ENCODE measurements at places on chromosomes 2 and 18.

- no peak for DNase-seq
Observed at GRCh38 chr2:9205963-9206948, at the start of gene ASAP2. Gene ASAP2 (plus strand): TSS chr2:9206812. CDS start chr2:9207105, 293 bp downstream.

DNA sequence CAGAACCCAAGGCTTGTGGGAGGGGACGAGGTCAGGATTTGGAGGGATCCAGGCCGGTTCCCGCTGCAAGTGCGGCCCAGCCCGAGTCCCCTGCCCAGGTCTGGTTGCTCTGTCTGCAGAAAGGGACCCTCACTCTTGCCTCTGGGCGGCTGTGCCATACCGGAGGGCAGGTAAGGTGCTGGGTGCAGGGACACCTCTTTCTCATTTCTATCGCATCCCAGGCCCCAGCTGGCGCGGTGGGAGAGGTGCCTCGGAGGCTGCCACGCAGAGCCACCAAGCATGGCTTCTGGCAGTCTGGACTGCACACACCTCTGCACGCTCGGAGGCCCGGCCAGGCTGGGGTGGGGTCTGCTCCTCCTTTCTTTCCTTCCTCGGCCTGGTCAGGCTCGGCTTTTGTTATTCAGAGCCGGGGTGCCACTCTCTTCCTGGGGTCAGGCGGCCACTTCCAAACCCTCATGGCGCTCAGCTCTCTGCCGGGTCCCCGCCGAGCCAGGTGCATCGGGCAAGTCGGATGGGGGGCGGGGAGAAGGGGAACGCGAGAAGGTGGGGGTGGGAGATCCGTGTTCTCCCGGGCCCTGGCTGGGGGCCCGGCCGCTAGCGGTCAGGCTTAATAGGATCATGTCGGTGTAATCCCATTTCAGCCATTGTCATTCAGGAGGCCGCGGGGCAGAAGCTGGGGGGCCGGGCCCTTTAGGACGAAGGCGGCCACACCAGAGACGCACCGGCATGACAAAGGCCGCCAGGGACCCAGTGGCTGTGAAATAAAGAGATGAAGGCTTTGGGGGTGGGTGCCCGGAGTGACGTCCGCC lies 9.0 kb downstream of the GBX2 start:
- no peak for DNase-seq

DNA sequence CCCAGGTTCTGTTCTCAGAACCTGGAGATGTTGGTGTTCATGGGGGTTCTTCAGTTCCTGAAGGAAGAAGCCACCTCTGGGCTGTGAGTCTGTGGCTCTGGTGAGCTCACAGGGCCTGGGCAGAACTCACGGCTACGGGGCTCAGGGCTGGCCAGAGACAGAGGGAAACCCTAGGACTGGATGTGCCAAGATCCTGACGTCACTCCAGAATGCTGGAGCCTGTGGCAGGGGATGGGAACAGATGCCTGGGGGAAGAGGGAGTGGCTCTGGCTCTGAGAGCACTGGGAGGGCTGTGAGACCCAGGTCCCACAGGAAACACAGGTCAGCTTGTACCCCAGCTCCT lies at the start of gene OTOF:
TSS of gene OTOF (minus strand) at position 214 of the 343 bp plus-strand sequence.
- DNase-seq = no peak

GRCh38 chr18:52163478-52163877 lies 176.5 kb upstream of the DCC start:
- DNase-seq = no peak

DNA sequence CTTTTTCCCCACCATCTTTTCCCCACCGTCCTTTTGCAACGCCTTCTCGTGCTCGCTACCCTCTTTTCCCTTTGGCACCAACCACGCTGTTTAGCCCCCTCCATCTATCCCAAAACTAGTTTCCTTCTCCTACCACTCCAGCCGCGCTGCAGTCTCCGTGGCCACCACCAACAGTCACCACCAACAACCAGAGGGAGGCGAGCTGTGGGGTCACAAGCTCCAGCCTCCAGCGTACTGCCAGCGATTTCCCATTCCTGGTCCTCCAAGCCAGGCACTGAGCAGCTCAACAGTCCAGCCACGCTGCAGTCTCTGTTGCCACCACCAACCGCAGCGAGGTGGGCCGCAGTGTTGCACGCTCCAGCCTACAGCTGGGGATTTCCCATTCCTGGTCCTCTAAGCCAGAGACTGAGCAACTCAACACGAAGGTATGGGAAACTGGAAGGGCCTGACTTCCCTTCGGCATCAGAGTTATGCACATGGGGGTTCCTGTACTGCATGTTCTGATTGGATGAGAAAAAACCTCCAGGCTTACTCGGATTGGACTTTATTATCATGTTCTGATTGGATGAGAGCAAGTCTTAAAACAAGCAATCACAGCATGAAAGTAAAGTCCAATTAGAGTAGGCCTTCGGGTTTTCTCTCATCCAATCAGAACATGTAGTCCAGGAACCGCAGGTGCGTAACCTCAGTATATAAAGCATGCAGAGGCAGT lies 42.3 kb upstream of the IMP4 start:
- DNase-seq = no peak

GRCh38 chr2:127096718-127097470 lies 10.1 kb downstream of the BIN1 start:
- no peak for DNase-seq

DNA sequence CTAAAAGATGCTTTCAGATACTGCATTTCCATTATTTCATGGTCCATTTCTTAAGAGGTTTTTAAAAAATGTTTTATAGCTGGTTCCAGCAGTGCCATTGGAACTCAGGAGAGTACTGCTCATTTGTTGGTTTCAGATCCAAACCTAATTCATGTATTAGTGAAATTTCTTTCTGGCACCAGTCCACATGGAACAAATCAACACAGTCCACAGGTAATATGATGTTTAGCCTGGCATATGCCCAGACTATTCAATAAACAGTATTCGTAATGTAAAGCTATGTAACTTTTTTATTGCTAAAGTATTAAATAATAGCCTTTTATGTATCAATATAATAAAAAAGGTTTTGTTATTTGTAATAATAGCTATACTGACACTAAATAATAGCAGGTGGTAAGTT lies 134.5 kb downstream of the BIRC6 start:
- no peak for DNase-seq

DNA sequence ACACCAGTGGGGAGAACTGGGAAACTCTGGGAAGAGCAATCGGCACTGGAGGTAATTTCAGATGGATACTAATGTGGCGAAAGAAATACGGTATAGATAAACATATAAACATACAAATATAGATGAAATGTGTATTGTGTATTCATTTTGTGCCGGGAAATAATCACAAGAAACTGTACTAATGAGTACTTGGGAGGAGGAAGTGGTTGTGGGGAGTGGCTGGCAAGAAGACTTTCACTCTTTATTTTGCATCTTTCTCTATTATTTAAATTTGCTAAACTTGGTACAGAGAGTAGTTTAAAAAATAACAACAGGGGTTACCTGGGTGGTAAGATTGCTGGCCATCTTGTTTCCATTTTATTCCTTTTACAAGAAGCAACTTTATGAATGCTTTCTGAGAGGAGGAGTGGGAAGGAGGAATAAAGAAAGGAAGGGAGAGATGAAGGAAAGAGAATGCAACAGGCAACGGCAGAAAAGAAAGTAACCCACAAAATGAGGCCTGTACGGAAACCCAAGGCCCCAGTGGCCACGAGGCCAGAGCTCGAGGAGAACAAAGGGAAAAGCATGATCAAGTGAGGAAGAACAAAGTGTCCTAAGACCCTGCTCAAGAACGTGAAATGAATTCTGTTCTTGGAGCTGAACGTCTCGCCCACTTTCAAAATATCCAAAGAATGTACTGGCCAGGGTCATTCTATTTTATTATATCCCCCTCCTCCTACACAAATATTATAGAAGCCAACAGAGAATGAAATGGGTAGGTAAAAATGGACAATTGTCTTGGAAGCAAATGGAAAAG lies 45.2 kb downstream of the FAM178B start:
- no peak for DNase-seq

Data from stimulated activated CD8-positive, alpha-beta memory T cell treated with anti-CD3 and anti-CD28 coated beads, Interleukin-4, amount 100 ng/mL, for 1 hour (primary cell).